ENCODE measurements at places on chromosomes 5 and 9. TPM values are rescaled to one million over a fixed set of nuclear protein-coding genes. Genes with fewer than 3 reads are reported as not detected.

- H3K27ac ChIP-seq, result no peak overlapping the region
- H3K4me3 ChIP-seq, result no peak overlapping the region
- H3K27me3 ChIP-seq, result no peaks in the 10 kb centered on the region
- H3K4me1 ChIP-seq, result no peaks in the 10 kb centered on the region
These were observed 70.6 kb upstream of the CKMT2 start for GRCh38 chr5:81162501-81162900.

DNA sequence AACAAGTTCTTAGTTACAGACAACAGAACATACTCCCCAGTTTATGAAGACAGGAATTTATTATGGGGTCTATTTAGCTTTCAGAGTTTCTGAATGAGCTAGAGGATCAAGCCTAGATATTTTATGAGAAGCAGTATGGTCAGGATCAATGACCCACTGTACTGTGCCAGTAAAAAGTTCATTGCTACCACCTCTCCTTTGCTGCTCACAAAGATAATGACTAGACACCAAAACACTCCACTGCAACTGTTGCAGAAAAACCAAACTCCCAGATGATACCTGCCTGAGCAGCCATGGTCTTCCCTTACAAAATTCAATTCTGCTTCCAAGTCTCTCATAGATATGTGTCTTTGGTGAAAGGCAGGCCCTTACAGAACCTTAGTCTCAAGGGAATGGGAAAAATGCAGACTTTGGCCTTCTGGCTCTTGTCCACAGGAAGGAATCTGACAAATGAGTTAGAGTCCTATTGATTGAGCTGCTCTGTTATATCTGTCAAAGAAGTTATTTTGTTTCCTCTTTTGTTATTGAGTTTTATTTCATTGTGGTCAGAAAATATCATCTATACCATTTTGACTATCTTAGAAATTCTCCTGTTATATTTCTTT is 74.7 kb upstream of the RASGRF2 start:
- H3K36me3 ChIP-seq, result no peaks in the 10 kb centered on the region
- no peaks in the 10 kb centered on the region for H3K27me3 ChIP-seq
- H3K27ac ChIP-seq, result no peak overlapping the region
- no peak for DNase-seq

- H3K36me3 ChIP-seq, result no peaks in the 10 kb centered on the region
- no peak overlapping the region for H3K27ac ChIP-seq
- H3K4me3 ChIP-seq, result no peak overlapping the region
- DNase-seq, result no peak
- H3K27me3 ChIP-seq, result no peaks in the 10 kb centered on the region
- H3K4me1 ChIP-seq, result peaks cover 45% of the 10 kb centered on the region
These were observed 21.4 kb downstream of the EEIG1 start for GRCh38 chr9:127959398-127959797.

GRCh38 chr9:111975709-111976108 is 79.1 kb downstream of the UGCG start:
- no peak overlapping the region for H3K4me3 ChIP-seq
- no peaks in the 10 kb centered on the region for H3K36me3 ChIP-seq
- DNase-seq, result peak; percentile 84
- no peaks in the 10 kb centered on the region for H3K4me1 ChIP-seq
- no peaks in the 10 kb centered on the region for H3K27me3 ChIP-seq

- no peaks in the 10 kb centered on the region for H3K27me3 ChIP-seq
- DNase-seq, result peak; percentile 88
- peaks cover 31% of the 10 kb centered on the region for H3K4me1 ChIP-seq
- peaks cover 15% of the 10 kb centered on the region for H3K36me3 ChIP-seq
These were observed 61.4 kb upstream of the TBC1D9B start for GRCh38 chr5:179969110-179969509.

Gene ADCY2
- total RNA-seq, result not detected

DNA sequence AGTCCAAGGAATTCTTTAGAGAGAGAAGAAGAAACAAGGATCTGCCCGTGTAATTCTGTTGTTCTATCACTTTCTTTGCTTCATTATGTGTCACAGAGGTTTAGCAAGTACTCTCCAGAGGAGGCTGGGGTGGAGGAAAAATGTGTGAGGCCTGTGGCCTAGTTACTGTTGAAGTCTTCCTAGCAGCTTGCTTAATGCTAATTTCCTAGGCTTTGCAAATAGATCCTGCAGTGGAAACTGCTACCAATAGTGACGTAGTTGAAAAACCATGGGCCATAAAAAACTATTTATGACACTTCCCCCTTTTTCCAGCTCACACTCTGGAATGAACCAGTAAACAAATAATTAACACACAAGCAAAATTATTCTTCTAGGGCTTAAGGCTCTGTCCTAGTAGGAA is 27.0 kb upstream of the C9orf72 start:
- H3K4me1 ChIP-seq, result no peaks in the 10 kb centered on the region
- H3K36me3 ChIP-seq, result no peaks in the 10 kb centered on the region
- no peak for DNase-seq
- H3K4me3 ChIP-seq, result no peak overlapping the region
- H3K27me3 ChIP-seq, result no peaks in the 10 kb centered on the region

Gene CKMT2
- 0.62 TPM for total RNA-seq

Gene IFNA13
- not detected for total RNA-seq

Gene MAMDC4
- 5.7 TPM for total RNA-seq

Measured in right lobe of liver (tissue), 6 donors.